IMR-90 (cell line): ENCODE measurements at places on chromosomes 4 and X.

- H3K4me3 ChIP-seq, result no peak overlapping the region
- H3K4me1 ChIP-seq, result no peaks in the 10 kb centered on the region
- H3K27me3 ChIP-seq, result no peaks in the 10 kb centered on the region
- no peak for DNase-seq
- no peaks in the 10 kb centered on the region for H3K36me3 ChIP-seq
These were observed 14.4 kb downstream of the DDIT4L start for GRCh38 chr4:100175858-100176257.

- H3K27me3 ChIP-seq, result peaks cover 38% of the 10 kb centered on the region
- DNase-seq, result peak; percentile 52
- H3K4me3 ChIP-seq, result no peak overlapping the region
These were observed 18.2 kb upstream of the ABLIM2 start for GRCh38 chr4:8176547-8177399.

DNA sequence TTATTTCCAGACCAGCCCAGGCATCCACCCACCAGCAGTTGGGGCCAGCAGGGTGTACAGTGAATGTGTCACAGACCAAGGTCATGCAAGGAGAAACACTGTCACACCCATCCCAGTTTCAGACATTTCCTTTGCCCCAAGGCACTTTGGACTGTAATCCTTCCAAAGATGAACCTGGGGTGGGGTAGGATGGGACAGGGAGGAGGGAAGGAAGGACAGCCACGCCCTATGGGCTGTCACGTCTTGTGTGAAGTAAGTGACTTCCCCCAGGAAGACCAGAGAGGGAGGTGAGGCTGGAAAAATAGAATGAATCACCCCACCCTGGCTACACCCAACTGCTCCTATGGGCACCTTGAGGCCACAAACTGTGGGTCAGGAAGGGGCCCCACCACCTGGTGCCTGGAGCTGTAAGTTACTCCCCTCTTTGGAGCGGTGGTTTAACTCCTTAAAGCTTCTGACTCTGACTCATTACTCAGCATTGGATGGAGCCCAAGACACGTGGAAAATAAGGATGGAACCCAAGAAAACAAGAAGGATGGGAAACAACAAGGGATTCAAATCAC is 349.9 kb upstream of the KLF3 start:
- H3K36me3 ChIP-seq, result no peaks in the 10 kb centered on the region
- no peak overlapping the region for H3K4me3 ChIP-seq
- H3K4me1 ChIP-seq, result no peaks in the 10 kb centered on the region; the same call in 1 of the 2 replicates
- peaks cover 7% of the 10 kb centered on the region for H3K27me3 ChIP-seq

DNA sequence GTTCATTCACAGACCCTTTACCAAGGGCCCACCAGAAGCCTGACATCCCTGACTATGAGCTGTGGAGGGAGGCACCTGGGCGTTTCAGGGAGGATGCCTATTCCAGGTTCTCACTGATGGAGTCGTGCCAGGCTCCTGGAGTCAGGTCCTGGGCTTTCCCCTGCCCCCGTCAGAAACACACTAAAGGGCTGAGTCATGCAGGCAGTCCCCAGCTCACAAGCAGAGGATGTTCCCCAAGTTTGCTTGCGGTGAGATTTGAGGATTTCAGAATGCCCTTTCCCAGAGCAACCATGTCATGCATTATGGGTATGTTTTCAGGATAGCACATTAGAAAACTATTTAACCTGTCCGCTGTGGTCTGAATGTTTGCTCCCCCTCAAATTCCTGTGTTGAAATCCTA is 45.2 kb downstream of the FHDC1 start:
- H3K4me1 ChIP-seq, result no peaks in the 10 kb centered on the region
- no peaks in the 10 kb centered on the region for H3K36me3 ChIP-seq
- peaks cover 9% of the 10 kb centered on the region for H3K27me3 ChIP-seq
- peak; percentile 15 for DNase-seq
- H3K27ac ChIP-seq, result no peak overlapping the region

- H3K36me3 ChIP-seq, result no peaks in the 10 kb centered on the region
- no peak overlapping the region for H3K27ac ChIP-seq
- DNase-seq, result no peak
- no peak overlapping the region for H3K4me3 ChIP-seq
These were observed 192.2 kb downstream of the KCTD8 start for GRCh38 chr4:44256414-44256813.

- H3K27ac ChIP-seq, result no peak overlapping the region
- no peaks in the 10 kb centered on the region for H3K36me3 ChIP-seq
- no peak overlapping the region for H3K4me3 ChIP-seq
- DNase-seq, result no peak
- no peaks in the 10 kb centered on the region for H3K4me1 ChIP-seq
- no peaks in the 10 kb centered on the region for H3K27me3 ChIP-seq
These were observed 26.7 kb downstream of the CT45A3 start for GRCh38 chrX:135741192-135741715.

DNA sequence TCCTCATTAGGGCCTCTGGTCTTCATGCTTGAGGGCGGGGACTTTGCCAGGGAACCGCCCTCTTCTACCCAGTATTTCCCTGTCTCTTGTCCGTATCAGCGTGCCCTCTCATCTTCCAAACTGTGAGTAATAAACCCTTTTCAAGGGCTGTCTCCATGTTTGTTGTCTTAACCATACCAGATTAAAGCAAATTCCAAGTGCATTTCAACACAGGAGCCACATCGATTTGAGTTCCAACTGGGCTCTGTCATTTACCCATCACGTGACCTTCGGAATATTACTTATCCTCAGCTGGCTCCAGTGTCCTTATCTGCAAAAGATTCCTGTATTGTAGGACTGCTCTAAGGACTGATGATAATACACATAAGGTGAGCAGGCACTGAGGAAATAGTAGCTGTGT is 6.4 kb upstream of the PHEX start:
- no peak overlapping the region for H3K4me3 ChIP-seq

DNA sequence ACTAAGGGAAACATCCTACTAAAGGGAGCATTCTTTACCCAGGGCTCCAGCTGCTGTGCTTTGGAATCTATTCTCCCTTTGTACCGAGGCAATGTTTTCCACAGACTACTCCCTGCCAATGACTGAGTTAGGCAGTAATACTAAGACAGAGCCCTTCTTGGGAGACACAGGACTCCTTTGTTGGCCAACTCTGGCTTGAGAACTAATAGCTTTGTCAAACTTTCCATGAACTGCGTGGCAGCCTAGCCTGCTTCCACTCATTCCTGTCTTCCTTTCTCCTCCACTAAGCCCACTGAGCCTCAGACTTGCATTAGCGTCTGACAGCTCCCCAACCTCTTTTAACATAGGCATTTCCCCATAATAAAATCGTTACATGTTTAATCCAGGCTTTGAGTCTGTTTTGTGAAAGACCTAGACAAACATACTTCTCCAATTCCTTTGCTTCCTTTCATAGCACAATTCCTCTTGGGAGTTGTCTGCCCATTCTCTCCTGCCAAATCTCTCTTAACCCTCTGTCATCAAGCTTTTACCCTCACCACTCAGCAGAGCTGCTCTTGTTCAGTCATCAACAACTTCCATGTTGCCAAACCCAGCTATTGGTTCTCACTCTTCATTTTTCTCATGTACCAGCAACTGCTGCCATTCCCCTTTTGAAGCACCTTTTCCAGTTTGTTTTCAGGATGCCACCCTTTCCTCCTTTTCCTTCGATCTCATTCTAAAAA is 300.3 kb upstream of the IGFBP7 start:
- no peak overlapping the region for H3K27ac ChIP-seq
- no peak overlapping the region for H3K4me3 ChIP-seq
- no peaks in the 10 kb centered on the region for H3K4me1 ChIP-seq

GRCh38 chr4:88993246-88993645 is 63.7 kb downstream of the FAM13A start:
- no peaks in the 10 kb centered on the region for H3K27me3 ChIP-seq
- no peak overlapping the region for H3K27ac ChIP-seq
- H3K36me3 ChIP-seq, result peaks cover 3% of the 10 kb centered on the region; the same call in 1 of the 2 replicates

- peaks cover 2% of the 10 kb centered on the region; the same call in 1 of the 2 replicates for H3K4me1 ChIP-seq
- H3K27ac ChIP-seq, result no peak overlapping the region
- DNase-seq, result no peak
These were observed 104.1 kb downstream of the C4orf51 start for GRCh38 chr4:145784036-145784435.

- DNase-seq, result no peak
- no peak overlapping the region for H3K27ac ChIP-seq
- no peaks in the 10 kb centered on the region for H3K27me3 ChIP-seq
- H3K4me1 ChIP-seq, result no peaks in the 10 kb centered on the region
- no peak overlapping the region for H3K4me3 ChIP-seq
- H3K36me3 ChIP-seq, result no peaks in the 10 kb centered on the region
These were observed 7.0 kb downstream of the PALLD start for GRCh38 chr4:168503652-168504362.

GRCh38 chrX:22577181-22577580 is 304.5 kb downstream of the CBLL2 start:
- H3K27ac ChIP-seq, result no peak overlapping the region
- no peak overlapping the region for H3K4me3 ChIP-seq
- H3K27me3 ChIP-seq, result no peaks in the 10 kb centered on the region
- H3K36me3 ChIP-seq, result no peaks in the 10 kb centered on the region
- H3K4me1 ChIP-seq, result no peaks in the 10 kb centered on the region
- DNase-seq, result peak; percentile 74

GRCh38 chr4:140237616-140238350 is 83.8 kb upstream of the MAML3 start:
- H3K4me3 ChIP-seq, result no peak overlapping the region
- peaks cover 28% of the 10 kb centered on the region for H3K4me1 ChIP-seq
- H3K36me3 ChIP-seq, result no peaks in the 10 kb centered on the region

- no peak overlapping the region for H3K27ac ChIP-seq
- no peak overlapping the region for H3K4me3 ChIP-seq
- H3K4me1 ChIP-seq, result peaks cover 2% of the 10 kb centered on the region; the same call in 1 of the 2 replicates
These were observed 26.1 kb downstream of the ARFIP1 start for GRCh38 chr4:152805818-152806217.

DNA sequence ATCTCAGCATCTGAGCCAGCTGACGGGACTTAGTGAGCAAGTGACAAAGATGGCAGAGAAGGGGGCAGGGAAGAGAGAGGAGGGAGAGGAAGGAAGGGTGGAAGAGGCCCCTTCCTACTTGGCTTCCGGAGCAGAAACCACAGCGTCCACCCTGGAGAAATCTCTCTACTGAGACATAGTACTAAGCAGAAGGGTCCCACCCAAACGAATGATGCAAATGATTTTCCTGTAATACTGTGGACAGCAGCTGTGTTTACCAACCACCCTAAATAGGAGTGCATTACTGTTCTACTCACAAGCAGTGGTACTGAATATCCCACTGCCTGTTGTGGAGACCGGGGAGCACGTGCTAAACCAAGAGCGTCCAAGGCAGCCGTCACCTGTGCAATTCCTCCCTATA is 29.4 kb downstream of the DTHD1 start:
- H3K4me3 ChIP-seq, result no peak overlapping the region
- H3K36me3 ChIP-seq, result no peaks in the 10 kb centered on the region
- DNase-seq, result no peak
- H3K27ac ChIP-seq, result no peak overlapping the region

GRCh38 chr4:179595671-179596410 is 2153.6 kb upstream of the AGA start:
- no peaks in the 10 kb centered on the region for H3K27me3 ChIP-seq
- peak; percentile 95 for DNase-seq
- peaks cover 6% of the 10 kb centered on the region for H3K4me1 ChIP-seq

- no peaks in the 10 kb centered on the region for H3K27me3 ChIP-seq
- H3K36me3 ChIP-seq, result no peaks in the 10 kb centered on the region
- DNase-seq, result no peak
- H3K27ac ChIP-seq, result no peak overlapping the region
- H3K4me3 ChIP-seq, result no peak overlapping the region
These were observed 104.3 kb upstream of the UGT8 start for GRCh38 chr4:114494246-114494803.

DNA sequence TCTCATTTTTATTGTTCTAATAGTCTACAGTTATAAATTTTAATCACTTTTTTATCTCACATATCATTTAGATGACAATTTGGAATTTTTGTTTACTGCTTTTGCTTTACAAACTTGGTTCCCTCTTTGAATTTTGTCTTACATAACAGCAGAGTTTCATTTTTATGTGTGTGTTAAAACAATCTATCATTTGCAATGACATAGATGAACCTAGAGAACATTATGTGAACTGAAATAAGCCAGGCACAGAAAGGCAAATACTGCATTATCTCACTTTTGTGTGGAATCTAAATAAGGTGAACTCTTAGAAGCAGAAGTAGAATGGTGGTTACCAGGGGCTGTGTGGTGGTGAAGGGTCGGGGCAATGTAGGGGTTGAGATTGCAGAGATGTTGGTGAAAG is 170.7 kb downstream of the GASK1B start:
- H3K27ac ChIP-seq, result no peak overlapping the region
- no peaks in the 10 kb centered on the region for H3K27me3 ChIP-seq
- no peaks in the 10 kb centered on the region for H3K4me1 ChIP-seq
- H3K36me3 ChIP-seq, result no peaks in the 10 kb centered on the region

DNA sequence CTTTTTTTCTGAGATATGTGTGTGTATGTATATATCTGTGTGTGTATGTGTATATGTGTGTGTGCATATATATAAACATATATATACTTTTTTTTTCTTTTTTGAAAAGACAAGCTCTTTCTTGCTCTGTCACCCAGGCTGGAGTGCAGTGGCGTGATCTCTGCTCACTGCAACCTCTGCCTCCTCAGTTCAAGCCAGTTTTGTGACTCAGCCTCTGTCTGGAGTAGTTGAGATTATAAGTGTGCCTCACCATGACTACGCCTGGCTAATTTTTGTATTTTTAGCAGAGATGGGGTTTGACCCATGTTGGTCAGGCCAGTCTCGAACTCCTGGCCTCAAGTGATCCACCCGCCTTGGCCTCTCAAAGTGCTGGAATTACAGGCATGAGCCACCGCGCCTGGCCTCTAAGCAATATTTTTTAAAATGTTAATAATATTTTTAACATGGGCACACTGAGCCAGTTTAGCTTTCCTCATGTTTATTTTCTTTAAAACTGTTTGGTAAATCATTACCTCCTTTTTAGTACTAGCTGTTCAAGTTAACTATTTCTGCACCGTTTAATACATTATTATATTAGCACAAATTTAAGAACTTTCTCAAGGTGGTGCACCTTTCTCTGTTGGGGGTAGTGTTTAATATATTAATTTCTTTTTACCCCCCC is 33.3 kb downstream of the BBS12 start:
- peak overlapping the region; percentile 52 for H3K27ac ChIP-seq
- H3K4me3 ChIP-seq, result no peak overlapping the region
- DNase-seq, result peak; percentile 91
- H3K4me1 ChIP-seq, result peaks cover 4% of the 10 kb centered on the region; the same call in 1 of the 2 replicates

GRCh38 chr4:621296-622070 is 3.9 kb upstream of the PDE6B start:
- H3K36me3 ChIP-seq, result no peaks in the 10 kb centered on the region
- no peak for DNase-seq
- no peak overlapping the region for H3K27ac ChIP-seq
- H3K4me1 ChIP-seq, result no peaks in the 10 kb centered on the region
- no peak overlapping the region for H3K4me3 ChIP-seq

- 0 out of 2 replicates have a peak, but pooled peaks cover 2% of the 10 kb centered on the region for H3K27me3 ChIP-seq
- H3K27ac ChIP-seq, result no peak overlapping the region
- H3K4me3 ChIP-seq, result no peak overlapping the region
- H3K36me3 ChIP-seq, result no peaks in the 10 kb centered on the region
- DNase-seq, result no peak
These were observed 116.0 kb upstream of the RPS6KA3 start for GRCh38 chrX:20382518-20383297.

GRCh38 chr4:54234497-54235205 is 5.6 kb downstream of the PDGFRA start:
- peaks cover 2% of the 10 kb centered on the region for H3K4me1 ChIP-seq
- peak overlapping the region; percentile 89 for H3K4me3 ChIP-seq
- H3K27ac ChIP-seq, result peak overlapping the region; percentile 93; the same call in 1 of the 2 replicates
- DNase-seq, result no peak
